LNCaP clone FGC (cell line): ENCODE measurements at places on chromosomes 1 and 21.

- no peak for DNase-seq
Measured at GRCh38 chr1:94004924-94005323, 95.7 kb upstream of the GCLM start.

DNA sequence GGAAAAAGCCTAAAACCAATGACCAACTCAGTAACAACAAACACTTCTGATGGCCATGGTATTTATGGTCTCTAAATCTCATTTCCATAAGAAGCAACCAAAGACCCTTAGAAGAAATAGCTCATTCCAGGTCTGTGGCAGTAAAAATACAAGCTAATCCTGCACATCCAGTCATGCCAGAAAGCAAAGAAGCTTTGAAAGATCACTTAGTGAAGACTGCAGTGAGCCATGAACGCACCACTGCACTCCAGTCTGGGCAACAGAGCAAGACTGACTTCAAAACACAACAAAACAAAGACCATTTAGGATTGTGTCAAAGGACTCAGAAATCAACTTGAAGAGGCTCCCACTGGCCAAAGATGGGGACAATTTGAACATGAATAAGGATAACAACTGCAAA lies 18.4 kb upstream of the ELK4 start:
- no peak for DNase-seq

GRCh38 chr1:215797859-215798258 lies 230.8 kb downstream of the KCTD3 start:
- no peak for DNase-seq

- DNase-seq: no peak
Measured at GRCh38 chr1:155241841-155242264, 13.4 kb downstream of the ENTREP3 start.

- DNase-seq: no peak
Measured at GRCh38 chr1:196677781-196678509, 26.1 kb downstream of the CFH start.

- no peak for DNase-seq
Measured at GRCh38 chr1:23590058-23590783, 30.9 kb upstream of the ID3 start.

GRCh38 chr1:115218699-115219098 lies 119.3 kb downstream of the NGF start:
- DNase-seq: no peak

GRCh38 chr1:184379111-184379752 lies 7.6 kb upstream of the C1orf21 start:
- no peak for DNase-seq

DNA sequence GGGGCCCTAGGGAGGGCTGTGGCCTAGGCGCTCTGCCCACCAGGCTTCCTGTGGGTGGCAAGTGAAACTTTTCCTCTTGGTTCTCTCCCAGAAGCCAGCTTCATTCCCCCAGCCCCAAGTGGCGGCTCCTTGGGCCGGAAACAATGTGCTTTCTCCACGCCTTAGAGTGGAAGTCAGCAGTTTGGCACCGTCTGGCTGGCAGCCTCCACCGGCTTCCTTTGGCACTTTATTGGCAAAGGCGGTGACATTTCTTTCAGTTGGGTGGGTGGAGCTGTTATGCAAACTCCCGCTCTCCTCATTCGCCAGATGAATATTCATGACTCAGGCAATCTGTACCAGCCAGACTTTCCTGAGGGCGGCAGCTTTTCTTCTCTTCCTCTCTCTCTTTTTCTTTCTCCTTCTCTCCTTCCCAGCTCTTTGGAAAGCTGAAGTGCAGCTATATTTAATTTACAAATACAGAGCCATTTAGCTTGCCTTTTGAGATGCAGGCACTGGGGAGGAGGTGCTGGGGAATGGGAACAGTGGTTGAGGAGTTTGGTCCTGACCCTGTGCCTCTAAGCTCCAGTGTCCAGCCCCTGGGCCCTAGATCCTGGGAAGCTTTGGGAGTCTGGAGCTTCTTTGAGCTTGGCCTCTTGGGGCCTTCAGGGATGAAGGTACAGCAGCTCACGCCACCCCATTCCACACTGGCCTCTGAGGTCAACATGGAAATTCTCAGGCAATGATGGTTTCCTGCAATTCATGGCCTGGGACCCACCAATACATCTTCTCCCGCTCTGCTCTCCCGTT lies 67.8 kb upstream of the POU3F1 start:
- DNase-seq: peak; percentile 22
